K562 (cell line): ENCODE measurements at places on chromosomes 5 and 9. TPM values are rescaled to one million over a fixed set of nuclear protein-coding genes. Genes with fewer than 3 reads are reported as not detected.

RFESD gene
- 128 and 129 TPM in 2 replicates for total RNA-seq

FRRS1L gene
- not detected in 2 replicates for total RNA-seq

CD14 gene
- total RNA-seq: 0.31 and 0.47 TPM in 2 replicates

FAM219A gene
- total RNA-seq: 8.4 and 8.6 TPM in 2 replicates

PTPN3 gene
- 0.02 and 0.20 TPM in 2 replicates for total RNA-seq

WHRN gene
- 14.1 and 17.1 TPM in 2 replicates for total RNA-seq

PITX1 gene
- total RNA-seq: 88.2 and 90.4 TPM in 2 replicates

- DNase-seq: no peak
- H3K27me3 ChIP-seq: no peaks in the 10 kb centered on the region
- H3K4me3 ChIP-seq: no peak overlapping the region
- H3K36me3 ChIP-seq: no peaks in the 10 kb centered on the region
Measured at GRCh38 chr5:97525780-97526179, 342.7 kb upstream of the RIOK2 start.

- no peaks in the 10 kb centered on the region for H3K4me1 ChIP-seq
- no peak overlapping the region for H3K4me3 ChIP-seq
- DNase-seq: no peak
- H3K27me3 ChIP-seq: 0 out of 2 replicates have a peak, but pooled peaks cover 4% of the 10 kb centered on the region
- H3K27ac ChIP-seq: no peak overlapping the region
Measured at GRCh38 chr5:109318455-109319108, 91.2 kb downstream of the PJA2 start.

DNA sequence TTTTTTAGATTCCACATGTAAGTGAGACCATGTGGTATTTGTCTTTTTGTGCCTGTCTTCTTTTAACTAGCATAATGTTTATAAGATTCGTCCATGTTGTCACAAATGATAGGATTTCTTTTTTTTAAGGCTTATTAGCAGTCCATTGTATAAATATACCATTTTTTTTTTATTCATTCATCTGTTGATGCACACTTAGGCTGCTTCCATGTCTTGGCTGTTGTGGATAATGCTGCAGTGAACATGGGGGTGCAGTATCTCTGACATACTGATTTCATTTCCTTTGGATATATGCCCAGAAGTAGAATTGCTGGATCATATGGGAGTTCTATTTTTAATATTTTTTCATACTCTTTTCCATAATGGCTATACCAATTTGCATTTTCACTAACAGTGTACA lies 48.7 kb downstream of the KIAA1958 start:
- no peaks in the 10 kb centered on the region for H3K27me3 ChIP-seq
- H3K27ac ChIP-seq: no peak overlapping the region
- no peak overlapping the region for H3K4me3 ChIP-seq
- no peak for DNase-seq
- no peaks in the 10 kb centered on the region for H3K4me1 ChIP-seq

GRCh38 chr5:179767496-179768100 lies 26.2 kb upstream of the LTC4S start:
- peaks cover 18% of the 10 kb centered on the region for H3K4me1 ChIP-seq
- H3K4me3 ChIP-seq: no peak overlapping the region
- no peaks in the 10 kb centered on the region for H3K27me3 ChIP-seq
- peaks cover 80% of the 10 kb centered on the region for H3K36me3 ChIP-seq
- H3K27ac ChIP-seq: no peak overlapping the region
- DNase-seq: no peak
